Gastrocnemius medialis (tissue), 4 donors: ENCODE measurements at places on chromosomes 12 and 14. TPM values are rescaled to one million over a fixed set of nuclear protein-coding genes. Genes with fewer than 3 reads are reported as not detected.

DNA sequence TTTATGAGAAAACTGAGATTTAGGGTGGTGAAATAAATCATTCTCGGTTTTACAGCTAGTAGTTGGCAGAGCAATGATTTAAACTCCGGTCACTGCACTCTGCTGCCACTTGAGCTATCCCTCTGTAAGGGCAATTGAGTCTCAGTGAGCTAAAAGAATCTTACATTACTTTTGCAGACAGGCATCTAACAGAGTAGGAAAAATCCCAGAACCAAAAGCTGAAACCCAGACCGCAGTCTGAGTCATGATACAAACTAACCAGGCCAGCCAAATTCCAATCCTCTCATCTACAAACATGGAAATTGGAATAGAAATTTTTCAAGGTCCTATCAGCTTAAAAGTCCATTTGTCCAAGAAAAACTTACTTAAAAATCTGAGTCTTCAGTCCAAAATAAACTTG lies 73.7 kb downstream of the ANKS1B start:
- DNase-seq = peak; percentile 61
- H3K27ac ChIP-seq = peak overlapping the region; percentile 76
- H3K4me3 ChIP-seq = peak overlapping the region; percentile 10
- H3K27me3 ChIP-seq = no peaks in the 10 kb centered on the region
- H3K4me1 ChIP-seq = no peaks in the 10 kb centered on the region

- H3K27ac ChIP-seq = no peak overlapping the region
- no peaks in the 10 kb centered on the region for H3K27me3 ChIP-seq
- no peak overlapping the region for H3K4me3 ChIP-seq
- no peak for DNase-seq
- no peaks in the 10 kb centered on the region for H3K4me1 ChIP-seq
These were observed 106.1 kb downstream of the PAX9 start for GRCh38 chr14:36767603-36768281.

DNA sequence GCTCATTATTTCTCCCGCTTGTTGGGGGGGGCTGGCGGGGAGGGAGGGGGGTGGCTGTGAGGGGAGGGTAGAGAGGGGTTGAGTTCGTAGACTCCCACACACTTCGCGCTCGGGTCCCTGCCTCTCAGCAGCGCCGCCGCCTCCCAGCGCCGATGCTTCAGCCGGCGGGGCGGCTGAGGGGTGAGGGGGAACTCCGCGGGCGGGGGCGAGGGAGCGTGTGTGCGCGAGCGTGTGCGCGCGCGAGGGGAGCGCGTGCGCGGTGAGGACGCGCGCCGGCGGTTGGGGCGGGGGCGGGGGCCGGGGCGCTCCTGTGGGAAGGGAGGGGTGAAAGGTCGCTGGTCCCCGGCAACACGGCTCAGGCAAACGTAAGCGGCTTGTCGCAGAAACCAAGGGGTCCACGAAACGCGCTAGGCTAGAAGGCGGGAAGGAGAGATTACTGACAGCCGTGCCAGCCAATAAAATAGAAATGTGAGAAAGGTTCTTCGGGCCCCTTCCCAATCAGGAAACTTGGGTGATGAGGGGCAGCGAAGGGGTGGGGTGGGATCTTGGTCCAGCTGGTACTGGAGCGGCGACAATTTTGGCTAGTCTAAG lies 343 bp upstream of the NOVA1 start:
- no peaks in the 10 kb centered on the region for H3K4me1 ChIP-seq
- DNase-seq = peak; percentile 78
- H3K4me3 ChIP-seq = peak overlapping the region; percentile 51

DNA sequence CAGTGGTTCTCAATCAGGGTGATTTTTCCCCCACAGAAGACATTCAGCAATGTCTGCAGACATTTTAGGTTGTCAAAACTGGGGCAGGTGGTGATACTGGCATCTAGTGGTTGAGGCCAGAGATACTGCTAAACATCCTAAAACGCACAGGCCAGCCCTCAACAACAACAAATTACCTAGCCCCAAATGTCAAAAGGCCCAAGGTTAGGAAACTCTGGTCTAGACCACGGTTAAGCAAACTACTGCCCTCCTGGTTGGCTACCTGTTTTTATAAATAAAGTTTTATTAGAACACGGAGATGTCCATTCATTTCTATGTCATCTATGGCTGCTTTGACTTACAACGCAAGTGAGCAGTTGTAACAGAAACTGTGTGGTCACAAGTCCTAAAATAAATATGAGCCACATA lies 186.7 kb downstream of the EFCAB11 start:
- no peak overlapping the region for H3K4me3 ChIP-seq
- H3K27me3 ChIP-seq = no peaks in the 10 kb centered on the region
- no peak for DNase-seq
- H3K36me3 ChIP-seq = no peaks in the 10 kb centered on the region
- no peaks in the 10 kb centered on the region for H3K4me1 ChIP-seq
- no peak overlapping the region for H3K27ac ChIP-seq

DNA sequence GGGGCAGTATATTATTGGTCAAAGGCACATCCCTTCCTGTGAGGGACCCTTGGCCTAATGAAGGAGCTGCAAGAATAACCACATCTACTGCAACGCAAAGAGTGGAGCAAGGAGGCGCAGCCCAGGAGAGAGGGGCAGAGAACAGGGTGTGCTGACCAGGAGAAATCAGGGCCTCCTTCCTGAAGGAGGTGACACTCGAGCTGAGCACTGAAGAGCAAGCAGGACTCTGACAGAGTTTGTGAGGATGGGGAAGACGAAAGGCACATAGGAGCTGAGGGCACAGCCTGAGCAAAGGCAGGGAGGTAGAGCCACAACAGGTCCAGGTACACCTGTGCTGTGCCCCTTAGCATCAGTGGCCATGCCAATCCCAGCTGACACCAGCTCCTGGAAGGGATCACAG lies 60.6 kb downstream of the CCDC85C start:
- peaks cover 5% of the 10 kb centered on the region for H3K4me1 ChIP-seq
- DNase-seq = no peak
- H3K27ac ChIP-seq = no peak overlapping the region
- H3K36me3 ChIP-seq = no peaks in the 10 kb centered on the region
- no peaks in the 10 kb centered on the region for H3K27me3 ChIP-seq

- H3K4me1 ChIP-seq = no peaks in the 10 kb centered on the region
- peaks cover 17% of the 10 kb centered on the region for H3K27me3 ChIP-seq
- H3K27ac ChIP-seq = no peak overlapping the region
These were observed 155.5 kb upstream of the CCND2 start for GRCh38 chr12:4118017-4118510.

The KLHDC1 gene
- total RNA-seq = 4.6 TPM

DNA sequence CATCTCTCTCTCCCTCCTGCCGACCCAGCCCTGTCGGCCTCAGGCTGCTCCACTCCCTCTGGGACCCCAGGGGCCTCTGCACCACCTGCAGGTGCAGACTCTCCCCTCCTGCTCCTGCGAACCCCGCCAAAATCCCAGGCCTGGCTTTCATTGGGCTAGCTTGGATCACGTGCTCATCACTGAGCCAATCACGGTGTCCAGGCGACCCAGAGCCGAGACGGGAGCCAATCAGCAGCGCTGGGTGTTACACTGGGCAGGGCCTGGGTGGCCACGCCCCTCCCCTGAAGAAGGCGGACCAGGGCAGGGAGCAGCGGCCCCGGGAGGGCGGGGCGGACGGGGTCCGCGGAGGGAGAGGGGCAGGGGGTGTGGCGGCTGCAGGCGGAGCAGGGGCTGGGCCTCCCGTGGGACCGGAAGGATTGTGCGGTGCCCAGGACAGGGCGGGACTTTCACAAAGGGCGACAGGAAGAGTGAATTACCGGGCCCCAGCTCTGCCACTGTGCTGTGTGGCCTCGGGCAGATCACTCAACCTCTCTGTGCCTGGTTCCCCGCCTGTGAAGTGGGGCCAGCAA lies 66.6 kb upstream of the FBRSL1 start:
- peaks cover 50% of the 10 kb centered on the region for H3K27me3 ChIP-seq
- DNase-seq = no peak
- H3K4me1 ChIP-seq = no peaks in the 10 kb centered on the region
- no peak overlapping the region for H3K27ac ChIP-seq
- no peak overlapping the region for H3K4me3 ChIP-seq

DNA sequence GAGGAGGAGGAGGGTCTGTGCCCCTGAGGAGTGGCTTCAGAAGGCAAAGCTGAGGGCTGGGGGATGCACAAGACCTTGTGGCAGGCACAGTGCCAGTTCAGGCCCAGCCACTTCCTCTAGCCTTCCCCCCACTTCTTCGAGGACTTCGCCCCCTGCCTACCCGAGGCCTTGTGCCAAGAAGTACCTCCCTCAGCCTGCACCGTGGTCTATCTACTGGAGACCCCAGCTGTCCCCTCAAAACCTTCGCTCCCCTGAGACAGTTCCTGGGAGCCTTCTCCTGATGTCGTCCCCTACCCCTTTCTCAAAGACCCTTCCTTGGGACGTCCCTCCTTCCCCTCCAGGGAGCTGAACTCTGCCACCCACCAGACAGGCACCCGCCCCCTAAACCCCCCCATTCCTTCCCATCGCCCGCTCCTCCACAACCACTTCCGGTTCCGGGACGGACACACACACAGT lies 604 bp downstream of the ZNF384 start:
- H3K27ac ChIP-seq = peak overlapping the region; percentile 94
- peaks cover 30% of the 10 kb centered on the region for H3K4me1 ChIP-seq
- peak overlapping the region; percentile 92 for H3K4me3 ChIP-seq
- H3K36me3 ChIP-seq = no peaks in the 10 kb centered on the region

- H3K4me3 ChIP-seq = no peak overlapping the region
- no peaks in the 10 kb centered on the region for H3K36me3 ChIP-seq
- no peaks in the 10 kb centered on the region for H3K27me3 ChIP-seq
- no peaks in the 10 kb centered on the region for H3K4me1 ChIP-seq
These were observed 97.3 kb downstream of the EXOC5 start for GRCh38 chr14:57171363-57171762.

DNA sequence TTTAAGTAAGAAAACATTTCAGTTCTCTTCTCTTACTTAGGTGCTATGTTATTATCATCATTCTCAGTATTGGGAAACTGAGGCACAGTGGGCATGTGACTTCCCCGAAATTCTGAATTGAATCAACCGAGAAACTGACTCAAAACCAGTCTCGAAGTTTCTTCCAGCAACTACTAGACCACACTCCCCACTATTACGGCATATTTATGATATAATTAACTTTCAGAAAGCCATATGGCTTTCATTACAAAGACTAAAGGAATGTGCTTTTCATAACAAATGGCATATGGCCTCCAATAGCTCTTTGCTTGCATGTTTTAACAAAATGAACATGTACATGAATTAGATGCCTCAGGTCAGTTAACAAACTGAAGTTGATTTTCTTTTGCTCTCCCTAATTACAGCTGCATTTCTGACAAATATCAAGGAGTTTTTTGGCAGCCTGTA lies 182.9 kb upstream of the SLC38A2 start:
- H3K27me3 ChIP-seq = no peaks in the 10 kb centered on the region
- H3K27ac ChIP-seq = peak overlapping the region; percentile 68
- H3K4me1 ChIP-seq = peaks cover 76% of the 10 kb centered on the region
- no peak for DNase-seq

The ABHD4 gene
- total RNA-seq = 38.7 TPM

DNA sequence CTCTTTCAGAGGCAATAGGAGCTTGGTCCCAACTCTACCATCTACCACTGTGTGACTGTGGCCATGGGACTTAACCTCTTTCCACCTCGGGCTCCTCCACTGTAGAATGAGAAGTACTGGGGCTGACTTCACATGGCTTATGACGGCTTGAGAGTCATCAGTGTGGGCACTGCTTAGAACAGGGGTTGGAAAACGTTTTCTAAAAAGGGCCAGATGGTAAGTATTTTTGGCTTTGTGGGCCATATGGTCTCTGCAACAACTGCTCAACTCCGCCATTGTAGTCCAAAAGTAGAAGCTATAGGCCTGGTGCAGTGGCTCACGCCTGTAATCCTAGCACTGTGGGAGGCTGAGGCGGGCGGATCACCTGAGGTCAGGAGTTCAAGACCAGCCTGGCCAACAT lies 69.2 kb upstream of the LTA4H start:
- H3K4me1 ChIP-seq = peaks cover 3% of the 10 kb centered on the region
- no peaks in the 10 kb centered on the region for H3K27me3 ChIP-seq
- DNase-seq = no peak
- H3K36me3 ChIP-seq = no peaks in the 10 kb centered on the region

The KRT79 gene
- total RNA-seq = not detected

- no peak overlapping the region for H3K4me3 ChIP-seq
- no peak overlapping the region for H3K27ac ChIP-seq
- no peaks in the 10 kb centered on the region for H3K36me3 ChIP-seq
- no peaks in the 10 kb centered on the region for H3K4me1 ChIP-seq
These were observed 231.2 kb upstream of the DCN start for GRCh38 chr12:91413581-91414546.

The TMEM229B gene
- 0.20 TPM for total RNA-seq

The RPGRIP1 gene
- total RNA-seq = not detected

GRCh38 chr12:52291267-52291935 lies at the start of gene KRT81:
KRT81 (minus strand) TSS chr12:52291534; CDS start chr12:52291465, 69 bp downstream.
- H3K4me3 ChIP-seq = no peak within 1 kb of the TSS
- no peak for DNase-seq
- H3K27ac ChIP-seq = no peak within 1 kb of the TSS
- no peaks in the 10 kb centered on the region for H3K36me3 ChIP-seq
- peaks cover 5% of the 10 kb centered on the region for H3K27me3 ChIP-seq

GRCh38 chr14:80388980-80389711 lies 177.8 kb upstream of the DIO2 start:
- peaks cover 25% of the 10 kb centered on the region for H3K4me1 ChIP-seq
- no peaks in the 10 kb centered on the region for H3K27me3 ChIP-seq
- no peaks in the 10 kb centered on the region for H3K36me3 ChIP-seq

The PLEKHG7 gene
- not detected for total RNA-seq

GRCh38 chr14:22388669-22389595 lies 200.1 kb downstream of the DAD1 start:
- H3K27me3 ChIP-seq = no peaks in the 10 kb centered on the region
- H3K4me1 ChIP-seq = no peaks in the 10 kb centered on the region
- H3K4me3 ChIP-seq = no peak overlapping the region
- no peak overlapping the region for H3K27ac ChIP-seq
- no peak for DNase-seq
- H3K36me3 ChIP-seq = no peaks in the 10 kb centered on the region

- no peak overlapping the region for H3K4me3 ChIP-seq
- no peaks in the 10 kb centered on the region for H3K36me3 ChIP-seq
- H3K4me1 ChIP-seq = no peaks in the 10 kb centered on the region
These were observed 47.5 kb downstream of the PAH start for GRCh38 chr12:102869571-102869970.

The CINP gene
- 25.1 TPM for total RNA-seq

DNA sequence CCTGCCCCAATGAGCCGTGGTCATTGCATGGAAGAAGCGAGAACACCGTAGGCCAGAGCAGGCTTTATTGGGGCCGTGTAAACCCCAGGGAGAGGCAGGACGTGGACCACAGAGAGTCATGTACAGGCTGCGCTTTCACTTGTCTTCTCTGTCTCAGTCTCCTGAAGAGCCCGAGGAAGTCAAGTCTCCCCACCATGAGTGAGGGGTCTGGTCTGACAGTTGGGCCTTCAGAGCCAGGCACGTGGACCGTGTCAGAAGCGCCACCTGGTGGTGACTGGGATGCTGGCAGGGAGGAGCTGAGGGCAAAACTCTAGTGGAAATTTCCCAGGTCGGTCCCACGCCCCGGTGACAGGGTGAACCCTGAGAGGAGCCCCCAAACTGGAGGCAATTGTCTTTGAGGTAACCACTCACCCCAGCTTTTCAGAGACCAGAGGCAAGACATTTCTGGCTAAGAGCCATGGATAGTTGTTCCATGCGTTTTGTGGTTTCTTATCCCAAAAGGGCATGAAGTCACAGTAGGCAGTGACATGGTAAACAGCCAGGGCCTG lies 17.4 kb downstream of the RPS6KL1 start:
- H3K36me3 ChIP-seq = peaks cover 30% of the 10 kb centered on the region
- no peak overlapping the region for H3K27ac ChIP-seq

- H3K4me1 ChIP-seq = peaks cover 4% of the 10 kb centered on the region
- DNase-seq = no peak
- peak overlapping the region; percentile 94 for H3K27ac ChIP-seq
- no peak overlapping the region for H3K4me3 ChIP-seq
- no peaks in the 10 kb centered on the region for H3K27me3 ChIP-seq
These were observed 4.8 kb downstream of the NR4A1 start for GRCh38 chr12:52055731-52056711.

GRCh38 chr12:4794491-4794890 lies 74.3 kb downstream of the GALNT8 start:
- H3K27ac ChIP-seq = no peak overlapping the region
- H3K4me3 ChIP-seq = no peak overlapping the region
- no peak for DNase-seq
